Stimulated activated CD4-positive, alpha-beta T cell treated with anti-CD3 and anti-CD28 coated beads, Interleukin-1b, Interleukin-23, amount 100 ng/mL, for 1 hour (primary cell): ENCODE measurements at places on chromosomes 7 and 10.

DNA sequence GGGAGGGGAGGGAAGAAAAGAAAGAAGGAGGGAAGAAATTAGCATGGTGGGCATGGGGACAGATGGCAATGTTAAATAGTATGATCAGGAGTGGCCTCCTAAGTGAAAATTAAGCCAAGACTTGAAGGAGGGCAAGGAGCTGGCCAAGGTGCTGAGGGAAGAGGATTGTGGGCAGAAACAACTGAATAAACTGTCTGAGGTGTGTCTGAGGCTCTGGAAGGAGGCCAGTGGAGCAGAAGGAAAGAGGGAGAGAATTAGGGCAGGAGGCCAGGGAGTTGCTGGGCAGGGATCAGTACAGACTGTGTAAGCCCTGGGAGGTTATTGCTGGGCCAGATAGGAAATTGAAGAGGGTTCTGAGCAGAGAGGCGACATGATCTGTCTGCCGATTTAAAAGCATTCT is 40.6 kb upstream of the VKORC1L1 start:
- DNase-seq = no peak

- no peak for DNase-seq
Measured at GRCh38 chr7:136807598-136807997, 60.9 kb upstream of the CHRM2 start.

- no peak for DNase-seq
Measured at GRCh38 chr10:116444527-116445142, 17.0 kb downstream of the PNLIPRP3 start.

GRCh38 chr7:2667843-2668242 is 20.2 kb upstream of the AMZ1 start:
- DNase-seq = no peak

DNA sequence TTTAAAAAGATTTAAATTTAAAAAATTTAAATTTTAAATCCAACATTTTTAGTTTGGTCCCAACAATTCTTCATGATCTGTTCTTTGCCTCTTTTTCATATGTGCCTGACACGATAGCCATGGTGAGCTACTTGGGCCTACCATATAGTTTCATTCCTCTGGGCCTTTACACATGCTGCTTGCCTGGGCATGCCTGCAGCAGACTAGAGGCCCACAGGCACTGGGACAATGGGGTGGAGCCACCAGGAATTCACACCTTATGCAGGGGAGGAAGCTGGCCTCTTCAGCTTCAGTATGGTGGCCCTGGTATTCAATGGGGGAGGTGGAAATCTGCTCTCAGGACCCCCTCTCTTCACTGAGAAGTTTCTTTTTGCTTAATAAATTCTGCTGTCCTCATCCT is 37.8 kb upstream of the ZNF365 start:
- no peak for DNase-seq

- DNase-seq = no peak
Measured at GRCh38 chr7:52325237-52325636, 710.2 kb upstream of the POM121L12 start.

GRCh38 chr7:157008206-157009169 is 2.0 kb downstream of the MNX1 start:
- no peak for DNase-seq

DNA sequence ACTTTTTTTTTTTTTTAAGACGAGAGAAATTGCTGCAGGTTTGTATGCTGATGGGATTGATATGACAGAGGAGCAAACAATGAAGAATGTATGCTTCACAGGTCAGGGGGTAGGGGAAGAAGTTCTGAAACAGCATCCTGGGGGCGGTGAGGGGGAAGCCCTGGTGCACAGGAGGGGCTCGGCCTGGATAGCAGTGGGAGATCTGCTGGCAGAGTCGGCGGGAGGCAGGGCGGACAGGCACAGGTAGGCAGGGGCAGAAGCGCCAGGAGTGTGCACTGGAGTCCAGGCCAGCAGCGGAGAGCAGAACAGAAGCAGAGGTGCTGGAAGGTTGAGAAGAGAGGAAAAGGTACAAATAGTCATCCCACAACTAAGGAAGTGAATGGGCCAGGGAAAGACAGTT is 175.4 kb downstream of the SNX10 start:
- DNase-seq = no peak

- no peak for DNase-seq
Measured at GRCh38 chr7:32178677-32179366, 108.6 kb upstream of the PDE1C start.

- no peak for DNase-seq
Measured at GRCh38 chr10:12337453-12338372, 11.6 kb upstream of the CAMK1D start.

DNA sequence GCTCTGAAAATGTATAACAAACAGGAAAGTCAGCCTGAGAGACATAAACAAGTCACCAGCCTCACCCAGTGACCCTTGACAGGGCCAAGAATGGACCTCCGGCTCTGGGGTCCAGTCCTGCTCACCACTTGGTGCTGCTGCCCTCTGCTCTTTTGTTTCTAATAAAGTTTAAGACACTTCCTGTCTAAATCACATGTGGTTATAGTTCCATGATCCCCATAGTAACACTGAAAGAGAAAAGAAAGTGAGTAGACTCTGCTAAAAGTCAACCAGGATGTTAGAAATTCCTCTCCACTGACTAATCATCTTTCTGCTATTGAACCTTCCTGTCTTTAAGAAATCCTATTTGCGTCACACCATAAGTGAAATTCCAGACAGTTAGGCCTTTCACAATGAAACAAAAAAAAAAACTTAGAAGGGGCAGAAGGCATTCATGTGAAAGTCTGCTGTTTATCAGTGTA is 179.2 kb upstream of the BET1 start:
- DNase-seq = no peak

DNA sequence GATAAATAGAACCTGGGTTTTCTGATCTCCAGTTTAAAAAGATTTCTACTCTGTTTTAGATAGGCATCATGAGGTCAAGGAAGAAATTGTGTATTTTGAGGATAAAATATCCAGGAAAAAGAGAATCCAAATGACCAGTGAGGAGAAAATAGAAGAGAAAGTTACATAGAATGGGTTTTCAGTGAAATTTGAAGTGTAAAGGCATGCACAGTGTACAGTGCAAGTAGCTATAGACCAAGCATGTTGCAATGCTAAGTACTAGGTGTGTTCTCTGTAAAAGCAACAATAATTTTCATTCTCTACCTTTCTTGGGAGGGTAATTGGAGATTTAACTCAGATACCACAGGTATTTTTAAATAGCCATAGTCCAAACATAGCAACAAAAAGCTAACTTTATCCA is 22.6 kb downstream of the CDK1 start:
- no peak for DNase-seq

GRCh38 chr7:128045766-128046165 is 14.5 kb upstream of the LRRC4 start:
- no peak for DNase-seq

DNA sequence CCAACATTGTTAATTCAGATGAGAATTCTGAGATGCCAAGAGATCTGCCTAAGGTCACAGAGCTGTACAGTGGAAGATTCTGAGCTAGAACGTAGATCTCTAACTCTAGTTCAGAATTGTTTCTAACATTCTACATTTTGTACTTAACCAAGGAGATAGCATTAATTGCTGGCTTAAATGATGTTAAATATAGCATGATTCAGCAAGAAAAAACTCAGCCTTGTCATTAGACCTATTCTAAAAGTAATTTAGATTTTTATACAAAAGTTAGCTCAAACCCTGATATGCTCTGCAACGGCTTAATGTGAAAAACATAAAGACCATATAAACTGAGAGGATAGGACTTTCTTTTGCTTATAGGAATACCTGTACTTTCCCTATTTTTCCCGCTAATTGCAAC is 3.4 kb upstream of the CCDC71L start:
- no peak for DNase-seq

DNA sequence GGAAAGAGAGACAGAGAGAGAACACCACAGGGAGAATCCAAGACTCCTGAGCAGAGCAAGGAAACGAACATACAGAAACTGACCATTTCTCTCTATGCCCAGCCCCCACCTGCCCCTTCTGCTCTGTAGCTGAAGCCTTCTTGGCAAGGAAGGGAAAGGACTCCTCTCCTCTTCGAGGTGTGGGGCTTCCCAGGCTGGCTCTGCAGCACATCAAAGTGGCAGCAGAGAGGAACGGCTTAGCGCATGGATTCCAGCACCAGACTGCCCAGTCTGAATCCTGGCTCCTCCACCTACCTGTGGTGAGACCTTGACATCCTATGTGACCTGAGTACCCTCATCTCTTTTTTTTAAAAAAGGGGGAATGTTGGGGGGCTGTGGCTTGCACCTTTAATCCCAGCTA is 69.4 kb downstream of the SH3PXD2A start:
- DNase-seq = no peak

DNA sequence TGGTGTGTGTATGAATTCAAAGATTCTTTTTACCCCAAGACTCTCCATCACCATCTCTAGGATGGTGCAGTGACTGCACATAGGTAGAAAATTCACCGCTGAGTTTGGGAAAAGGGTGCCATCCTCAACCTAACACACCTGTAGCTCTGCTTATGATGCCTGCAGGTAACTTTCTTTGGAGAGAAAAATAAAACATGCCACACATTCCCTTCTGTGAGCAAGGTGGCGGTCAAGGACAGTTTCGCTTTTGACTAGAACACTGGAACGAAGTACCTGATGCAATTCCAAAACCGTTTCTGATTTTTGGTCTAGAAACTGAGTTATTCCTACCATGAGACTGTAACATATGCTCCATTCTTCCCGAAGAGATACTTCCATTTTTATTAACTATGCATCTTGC is 205.6 kb downstream of the FGFR2 start:
- no peak for DNase-seq

- no peak for DNase-seq
Measured at GRCh38 chr7:1117321-1117928, 29.5 kb downstream of the GPER1 start.

- DNase-seq = no peak
Measured at GRCh38 chr7:16491148-16491547, 25.6 kb upstream of the SOSTDC1 start.

DNA sequence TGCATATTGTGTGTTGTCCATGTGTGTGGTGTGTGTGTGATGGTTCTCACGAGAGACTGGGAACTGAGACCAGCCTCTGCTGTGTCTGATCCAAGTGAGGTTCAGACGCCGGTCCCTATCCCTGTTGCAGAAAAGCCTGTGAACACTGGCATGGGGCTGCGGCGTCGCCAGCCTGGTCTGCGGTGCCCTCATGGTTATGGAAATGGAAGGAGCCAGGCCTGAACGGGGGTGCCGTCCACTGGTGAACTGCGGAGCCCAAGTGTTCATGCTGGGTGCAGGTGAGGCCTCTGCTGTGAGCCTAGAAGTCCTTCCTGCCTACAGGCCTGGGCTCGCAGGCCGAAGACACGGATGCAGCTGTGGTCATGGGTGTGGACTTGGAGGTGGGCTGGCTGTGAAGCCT is 18.7 kb upstream of the NCAPG2 start:
- no peak for DNase-seq

DNA sequence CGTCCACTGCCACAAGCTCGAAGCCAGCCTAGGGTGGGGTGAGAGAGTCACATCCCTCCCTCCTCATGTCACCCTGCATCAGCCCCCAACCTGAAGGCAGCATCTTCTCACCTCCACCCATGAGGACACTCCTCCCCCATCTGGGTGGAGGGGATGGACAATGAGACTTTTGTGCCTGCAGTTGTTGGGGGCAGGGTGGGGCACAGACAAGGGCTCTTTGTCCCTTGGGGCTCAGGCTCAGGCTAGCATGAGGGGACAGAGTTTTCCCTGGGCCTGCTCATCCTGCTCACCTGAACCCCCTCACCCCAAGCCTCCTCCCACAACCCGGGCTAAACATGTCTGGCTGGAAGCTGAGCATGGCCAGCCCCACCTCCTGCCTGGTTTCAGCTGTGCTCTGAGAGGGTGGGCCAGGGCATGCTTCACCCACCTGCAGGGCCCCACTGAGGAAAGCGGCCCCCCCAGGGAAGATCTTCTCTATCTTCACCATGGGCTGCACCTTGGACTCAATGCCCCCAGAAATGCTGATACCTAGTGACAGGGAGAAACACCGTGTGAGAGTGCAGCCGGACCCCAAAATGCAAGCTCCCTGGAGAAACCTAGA is 9.3 kb downstream of the LZTS2 start:
- no peak for DNase-seq

DNA sequence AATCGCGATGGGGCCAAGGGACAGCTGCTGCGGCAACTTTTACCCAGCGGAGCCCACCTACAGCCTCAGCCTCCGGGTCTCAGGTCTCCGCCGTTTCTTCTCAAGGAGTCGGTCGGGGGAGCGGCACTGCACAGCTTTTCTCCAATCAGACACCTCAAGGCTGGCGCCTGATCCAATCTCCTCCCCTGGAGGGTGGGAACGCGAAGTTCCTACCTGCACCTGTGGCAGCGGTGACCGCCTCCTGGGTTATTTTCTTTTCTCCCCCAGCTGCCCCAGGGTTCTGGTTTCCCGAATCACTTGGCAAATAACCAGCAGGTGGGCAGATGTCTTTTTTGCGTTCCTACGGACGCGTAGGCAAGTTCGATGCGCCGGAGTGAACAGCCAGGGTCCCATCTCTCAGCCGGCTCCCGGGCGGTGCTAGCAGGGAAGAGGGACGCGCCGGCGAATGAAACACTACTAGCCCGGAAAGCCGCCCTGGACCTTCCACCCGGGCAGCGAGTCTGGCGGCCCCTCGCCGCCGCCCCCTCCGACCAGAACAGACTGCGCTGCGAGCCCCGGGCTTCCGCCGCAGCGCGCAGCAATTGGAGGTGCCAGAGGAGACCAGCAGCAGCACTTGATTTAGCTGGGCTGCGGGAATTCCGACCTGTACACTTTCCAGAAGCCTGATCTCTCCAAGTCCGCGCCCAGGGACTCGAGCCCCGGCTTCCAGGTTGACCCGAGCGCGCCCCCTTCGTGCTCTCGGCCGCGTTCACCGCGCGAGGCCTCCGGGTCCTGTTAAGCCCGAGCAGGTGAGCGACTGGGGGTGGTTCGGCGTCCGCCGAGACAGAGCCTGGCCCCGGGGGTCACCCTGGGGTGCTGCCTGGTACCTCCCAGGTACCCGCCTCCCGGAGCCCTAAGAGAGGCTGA is at the start of gene PRR15:
Gene PRR15, plus strand, starts transcription at position 246 of the 906 bp plus-strand sequence. CDS start 2,495 bp downstream, outside the sequence.
- DNase-seq = no peak

- DNase-seq = no peak
Measured at GRCh38 chr7:147276783-147277370, 1160.3 kb downstream of the CNTNAP2 start.
